Stimulated activated CD8-positive, alpha-beta memory T cell treated with anti-CD3 and anti-CD28 coated beads, Interleukin-4, amount 100 ng/mL, for 1 hour (primary cell): ENCODE measurements at places on chromosomes 16 and 17.

DNA sequence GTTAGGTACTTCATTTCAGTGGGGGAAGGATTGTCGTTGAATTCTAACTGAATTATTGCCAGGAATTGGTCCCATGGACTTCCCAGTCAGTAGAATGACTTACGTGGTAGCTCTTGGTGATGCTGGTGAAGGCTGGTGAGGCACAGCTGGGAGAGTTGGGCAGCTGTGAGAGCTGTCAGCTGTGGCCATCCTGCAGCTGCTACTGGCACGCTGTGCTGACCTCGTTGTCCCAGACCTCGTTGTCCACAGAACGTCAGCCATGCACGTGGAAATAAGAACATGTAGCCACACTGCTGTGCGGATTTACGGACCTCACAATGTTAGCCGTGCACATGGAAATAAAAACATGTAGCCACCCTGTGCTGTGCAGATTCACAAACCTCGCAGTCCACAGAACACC lies 102.3 kb downstream of the NPIPB11 start:
- no peak for DNase-seq

DNA sequence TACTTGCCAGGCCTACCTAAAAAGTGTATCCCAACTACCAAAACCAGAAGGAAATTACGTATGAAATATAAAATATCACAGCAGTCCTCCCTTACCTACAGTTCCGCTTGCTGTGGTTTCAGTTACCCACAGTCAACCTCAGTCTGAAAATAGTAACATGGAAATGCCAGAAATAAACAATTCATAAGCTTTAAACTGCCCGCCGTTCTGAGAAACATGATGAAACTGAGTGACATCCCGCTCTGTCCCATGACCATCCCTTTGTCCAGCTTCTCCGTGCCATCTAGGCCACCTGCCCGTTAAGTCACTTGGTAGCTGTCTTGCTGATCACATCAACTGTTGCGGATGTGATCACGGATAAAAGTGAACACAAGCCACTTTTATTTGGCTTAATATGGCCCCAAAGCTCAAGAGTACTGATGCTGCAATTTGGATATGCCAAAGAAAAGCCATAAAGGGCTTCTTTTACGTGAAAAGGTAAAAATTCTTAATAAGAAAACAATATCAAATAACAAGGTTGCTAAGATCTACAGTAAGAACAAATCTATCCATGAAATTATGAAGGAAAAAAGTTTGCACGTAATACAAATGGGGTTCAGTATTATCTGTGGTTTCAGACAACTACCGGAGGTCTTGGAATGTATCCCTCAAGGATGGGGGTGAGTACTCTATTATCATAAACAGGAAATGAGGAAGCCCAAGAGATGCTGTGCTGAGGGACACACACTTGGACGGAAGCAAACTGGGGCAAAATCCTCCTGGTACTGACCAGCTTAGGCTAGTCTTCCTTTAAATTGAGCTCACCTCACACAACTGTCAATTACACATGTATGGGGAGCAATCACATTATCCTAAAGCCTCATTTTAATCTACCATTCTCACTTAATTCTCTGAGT lies 8.2 kb downstream of the USP22 start:
- no peak for DNase-seq

GRCh38 chr17:13594310-13594709 lies 7.4 kb downstream of the HS3ST3A1 start:
- DNase-seq: no peak

GRCh38 chr17:7858522-7858810 lies 663 bp downstream of the CYB5D1 start:
- no peak for DNase-seq

GRCh38 chr17:77555121-77555591 lies 403.3 kb upstream of the TNRC6C start:
- DNase-seq: no peak

GRCh38 chr17:17367931-17368330 lies 64.8 kb downstream of the NT5M start:
- no peak for DNase-seq

GRCh38 chr17:19569785-19570543 lies 36.3 kb downstream of the SLC47A1 start:
- DNase-seq: no peak
